AML-193 (cell line): ENCODE measurements at places on chromosomes 5 and 9.

DNA sequence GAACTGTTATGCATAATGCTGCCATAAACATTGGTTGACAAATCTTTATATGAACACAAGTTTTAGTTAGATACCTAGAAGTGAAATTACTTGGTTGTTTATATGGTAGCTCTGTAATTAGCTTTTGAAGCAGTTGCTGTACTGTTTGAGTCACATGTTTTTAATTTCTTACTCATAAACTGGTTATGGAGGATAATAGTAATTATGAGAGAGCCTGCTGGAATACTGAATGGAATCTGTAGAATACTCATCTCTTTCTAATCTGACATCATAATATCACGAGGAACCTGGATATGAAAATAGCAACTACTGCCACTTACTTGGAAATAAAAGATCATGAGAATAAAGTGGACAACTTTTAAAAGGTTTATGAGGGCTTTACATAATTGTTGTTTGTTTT lies 509.2 kb downstream of the CETN3 start:
- no peak for DNase-seq

DNA sequence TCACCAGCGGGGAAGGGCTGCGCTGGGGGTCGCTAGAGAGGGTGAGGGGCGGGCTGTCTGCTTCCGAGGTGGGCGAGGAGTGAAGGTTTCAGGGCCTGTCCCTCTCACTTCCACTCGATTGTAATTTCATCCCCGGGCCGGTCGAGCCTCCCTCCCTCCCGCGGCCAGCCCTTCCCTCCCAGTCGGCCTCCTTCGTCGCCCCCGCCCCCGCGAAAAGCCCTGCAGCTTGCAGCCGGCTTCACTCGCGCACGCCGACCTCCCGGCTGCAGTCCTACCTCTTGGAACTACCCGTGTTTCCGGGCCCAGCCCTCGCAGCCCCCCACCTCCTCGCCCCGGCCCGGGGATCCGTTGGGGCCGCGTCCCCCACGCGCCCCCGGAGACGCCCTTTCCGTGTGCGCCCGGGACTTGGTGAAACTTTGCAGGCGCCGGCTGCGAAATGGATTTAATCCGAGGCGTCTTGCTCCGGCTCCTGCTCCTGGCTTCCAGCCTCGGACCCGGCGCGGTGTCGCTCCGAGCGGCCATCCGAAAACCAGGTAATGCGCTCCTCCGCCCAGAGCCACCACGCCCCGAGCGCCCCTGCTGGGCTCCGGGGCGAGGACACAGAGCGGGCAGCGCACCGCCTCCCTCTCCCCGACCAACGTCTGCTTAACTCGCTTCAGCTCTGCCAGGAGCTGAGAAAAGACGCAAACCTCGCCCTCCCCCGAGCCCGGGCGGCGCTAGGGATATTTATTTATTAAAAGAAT lies at the start of gene EGFLAM:
EGFLAM (plus strand) TSS at position 241 of the 743 bp plus-strand sequence; CDS start at position 437, 196 bp downstream.
- DNase-seq: no peak

GRCh38 chr5:17357504-17357903 lies 140.1 kb downstream of the BASP1 start:
- DNase-seq: no peak

- no peak for DNase-seq
These were observed 15.7 kb downstream of the SQSTM1 start for GRCh38 chr5:179836225-179837019.

- no peak for DNase-seq
These were observed 85.4 kb downstream of the IRX2 start for GRCh38 chr5:2666081-2666480.

DNA sequence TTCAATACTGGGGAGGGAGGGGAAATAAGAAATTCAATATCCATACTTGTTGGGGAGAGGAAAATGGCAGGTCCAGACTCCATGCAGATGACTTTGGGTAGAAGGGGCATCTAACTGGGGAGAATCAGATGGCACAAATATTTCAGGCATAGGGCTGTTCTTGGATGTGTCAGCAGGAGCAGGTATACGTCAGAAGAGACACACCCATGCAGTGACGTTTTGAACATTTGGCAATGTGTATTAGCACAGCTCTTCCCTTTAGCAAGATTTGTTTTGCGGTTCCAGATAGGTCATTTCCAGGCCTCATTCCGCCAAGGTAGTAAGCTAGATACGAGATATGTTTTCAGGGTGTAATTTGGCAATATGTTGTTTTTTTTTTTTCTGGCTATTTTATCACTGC lies 187.2 kb upstream of the CDH10 start:
- no peak for DNase-seq

DNA sequence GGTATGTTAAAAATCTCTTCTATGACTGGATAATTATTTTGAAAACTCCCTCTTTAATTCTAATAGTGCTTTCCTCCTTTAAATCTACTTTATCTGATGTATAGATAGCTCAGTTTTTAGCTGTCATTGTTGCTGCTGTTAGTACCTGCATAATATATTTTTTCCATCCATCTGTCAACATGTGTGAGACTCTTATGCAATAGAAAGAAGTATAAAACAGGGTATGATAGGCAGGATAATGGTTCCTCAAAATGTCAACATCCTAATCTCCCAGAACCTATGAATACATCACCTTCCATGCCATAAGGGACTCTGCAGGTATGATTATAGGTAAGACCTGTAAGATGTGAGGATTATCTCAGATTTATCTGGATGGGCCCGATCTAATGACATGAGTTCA lies 136.9 kb upstream of the LHFPL2 start:
- DNase-seq: no peak

DNA sequence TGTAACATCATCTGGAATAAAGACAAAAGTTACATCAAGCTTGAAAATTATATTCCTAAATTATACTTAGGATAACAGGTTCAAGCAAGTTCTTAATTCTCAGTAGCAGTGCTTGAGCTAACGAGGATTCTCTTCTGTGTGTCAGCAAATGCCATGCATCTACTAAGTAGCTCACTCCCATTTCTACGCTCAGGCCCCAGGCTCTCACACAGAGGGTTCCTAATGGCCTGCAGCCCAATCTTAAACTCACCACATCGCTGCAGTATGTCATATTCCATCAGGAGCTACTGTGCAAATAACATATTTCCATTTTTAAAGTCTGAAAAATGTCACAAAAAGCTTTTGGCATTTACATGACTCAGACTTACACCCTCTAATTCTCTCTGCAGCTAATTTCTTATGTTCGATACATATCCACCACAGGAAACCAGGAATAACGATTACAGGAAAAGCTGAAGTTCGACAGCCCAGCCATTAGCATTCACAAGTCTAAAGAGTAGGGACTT lies 474.8 kb downstream of the EFNA5 start:
- DNase-seq: no peak

GRCh38 chr5:147633173-147633572 lies 123.3 kb upstream of the DPYSL3 start:
- no peak for DNase-seq

- no peak for DNase-seq
These were observed 146.0 kb upstream of the FBXL7 start for GRCh38 chr5:15354021-15354420.

GRCh38 chr9:131965841-131966240 lies 113.8 kb downstream of the MED27 start:
- no peak for DNase-seq

DNA sequence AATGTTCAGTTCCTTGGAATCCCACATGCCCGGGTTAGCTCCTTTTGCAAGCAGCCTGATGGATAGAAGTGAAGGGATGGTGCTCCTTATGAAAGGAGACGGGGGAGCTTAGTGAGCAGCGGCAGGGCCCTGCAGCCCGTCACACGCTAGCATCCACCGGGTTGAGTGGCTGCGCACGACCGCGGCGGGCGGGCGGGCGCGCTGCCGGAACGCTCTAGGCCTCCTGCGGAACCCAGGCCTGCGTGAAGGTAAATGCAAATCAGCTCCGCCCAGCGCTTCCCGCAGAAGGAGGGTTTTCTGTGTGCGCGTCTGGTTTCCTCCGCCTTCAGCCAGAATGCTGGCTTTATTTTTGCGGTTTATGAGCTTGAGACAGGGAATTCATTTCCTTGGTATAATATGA lies 19.8 kb downstream of the IL12B start:
- no peak for DNase-seq

DNA sequence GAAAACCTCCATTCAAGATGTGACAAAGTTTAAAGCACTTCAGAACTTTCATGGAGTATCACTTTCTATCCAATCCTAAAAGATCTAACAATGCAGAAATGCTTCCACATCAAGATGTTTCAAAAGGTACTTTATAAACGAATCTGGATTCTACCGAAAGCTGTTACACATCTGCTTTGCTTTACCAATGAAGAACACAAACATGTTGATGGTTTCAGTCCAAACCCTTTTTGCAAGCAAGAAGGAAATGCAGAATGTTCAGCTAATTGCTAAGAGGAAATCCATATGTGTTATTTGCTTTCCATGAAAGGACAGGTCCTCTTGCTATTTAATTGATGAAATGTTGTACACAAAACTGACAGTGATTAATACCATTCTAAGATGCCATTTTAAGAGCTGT lies 419.6 kb downstream of the EFNA5 start:
- no peak for DNase-seq

DNA sequence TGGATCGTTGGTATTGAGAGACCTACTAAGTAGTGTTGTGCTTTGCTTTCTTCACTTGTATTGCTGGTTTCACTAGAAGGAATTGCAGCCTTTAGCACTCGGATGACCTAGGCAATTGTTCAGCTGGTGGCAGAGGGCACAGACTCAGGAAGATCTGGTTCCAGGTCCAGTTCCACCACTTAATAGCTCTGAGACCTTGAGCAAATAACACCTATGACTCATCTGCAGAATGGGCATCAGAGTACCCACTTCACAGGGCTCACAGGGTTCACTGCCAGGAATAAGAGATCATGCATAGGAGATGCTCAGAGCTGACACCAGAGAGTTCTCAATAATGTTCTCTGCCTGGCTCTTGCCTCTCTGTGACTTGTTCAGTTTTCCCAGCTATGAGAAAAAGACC lies 133.6 kb downstream of the SIL1 start:
- DNase-seq: no peak

DNA sequence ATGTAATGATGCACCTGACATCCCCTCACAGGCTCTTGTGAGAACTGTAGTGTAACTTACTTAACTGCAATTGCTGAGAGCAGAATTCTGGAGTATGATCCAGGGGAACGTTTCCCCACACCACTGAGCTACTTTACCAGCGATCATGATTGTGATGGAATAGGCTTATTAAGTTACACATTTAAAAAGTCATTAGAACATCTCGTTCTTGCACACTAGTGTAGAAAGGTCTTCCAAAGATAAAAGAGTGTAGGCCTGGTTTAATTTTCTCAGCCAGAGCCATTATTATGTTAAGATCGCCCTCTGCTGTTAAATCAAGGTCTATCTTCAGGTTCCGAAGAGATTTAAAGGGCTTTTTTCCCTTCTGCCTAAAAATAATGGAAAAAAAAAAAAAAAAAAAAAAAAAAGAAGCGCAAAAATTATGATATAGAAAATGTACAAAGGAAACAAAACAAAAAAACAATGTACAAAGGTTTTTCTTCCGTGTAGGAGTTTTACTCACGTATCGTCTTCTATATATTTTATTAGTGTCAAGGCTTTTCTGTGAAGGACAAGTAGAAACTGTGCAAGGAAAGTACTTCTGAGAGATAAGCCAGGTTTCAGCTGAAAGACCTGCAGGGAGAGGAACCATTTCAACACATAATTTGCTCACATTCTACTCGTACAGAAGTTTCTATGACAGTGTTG lies 18.6 kb upstream of the MOB3B start:
- DNase-seq: peak; percentile 19

- DNase-seq: no peak
These were observed 182.6 kb upstream of the GLRA1 start for GRCh38 chr5:152107220-152107619.

DNA sequence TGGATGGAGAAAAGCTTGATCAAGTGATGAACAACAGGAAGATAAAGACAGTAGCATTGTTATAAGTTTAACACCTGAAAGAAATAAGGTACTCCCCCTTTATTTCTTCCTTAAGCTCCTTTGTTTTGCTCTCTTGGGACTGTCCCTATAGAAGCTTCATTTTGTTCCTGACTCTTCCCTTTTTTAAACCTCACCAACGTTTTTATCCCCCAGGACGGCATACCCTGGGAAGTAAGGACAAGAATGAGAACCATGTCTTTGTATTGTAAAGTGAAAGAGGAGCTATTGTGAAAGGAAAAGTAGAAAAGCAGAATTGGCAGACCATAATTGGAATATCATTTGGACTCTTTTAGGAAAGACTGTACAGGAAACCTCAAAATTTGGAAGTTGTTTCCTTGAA lies 1368.6 kb upstream of the C9orf72 start:
- no peak for DNase-seq

GRCh38 chr5:38926121-38926520 lies 80.3 kb downstream of the OSMR start:
- no peak for DNase-seq

- DNase-seq: peak; percentile 85
These were observed 67.7 kb upstream of the CCL21 start for GRCh38 chr9:34777666-34778065.

DNA sequence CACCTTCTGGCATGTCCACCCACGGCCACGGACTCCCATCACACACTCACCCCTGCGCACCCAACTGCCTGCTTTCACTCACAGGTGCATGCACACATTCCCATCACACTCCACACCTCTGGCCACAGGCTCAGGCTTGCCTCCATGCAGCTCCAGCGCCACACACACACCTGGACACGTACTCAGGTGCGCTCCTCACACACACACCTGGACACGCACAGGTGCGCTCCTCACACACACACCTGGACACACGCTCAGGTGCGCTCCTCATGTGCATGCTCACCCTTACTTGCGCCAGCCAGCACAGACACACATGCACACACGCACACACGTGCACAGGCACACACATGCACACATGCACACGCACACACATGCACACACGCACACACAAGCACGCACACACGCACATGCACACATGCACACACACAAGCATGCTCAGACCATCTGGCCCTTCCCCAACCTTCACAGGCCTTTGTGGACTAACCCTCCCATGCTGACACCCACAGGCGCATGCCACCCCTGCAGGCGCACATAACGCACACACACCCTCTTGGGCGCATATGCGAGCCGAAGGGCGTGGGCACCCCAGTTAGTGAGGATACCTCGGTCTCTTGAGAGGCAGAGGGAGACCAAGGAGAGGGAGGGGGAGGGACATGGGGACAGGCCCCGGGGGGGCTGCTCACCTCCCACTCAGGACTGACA lies 8.3 kb downstream of the GRIN1 start:
- DNase-seq: no peak

DNA sequence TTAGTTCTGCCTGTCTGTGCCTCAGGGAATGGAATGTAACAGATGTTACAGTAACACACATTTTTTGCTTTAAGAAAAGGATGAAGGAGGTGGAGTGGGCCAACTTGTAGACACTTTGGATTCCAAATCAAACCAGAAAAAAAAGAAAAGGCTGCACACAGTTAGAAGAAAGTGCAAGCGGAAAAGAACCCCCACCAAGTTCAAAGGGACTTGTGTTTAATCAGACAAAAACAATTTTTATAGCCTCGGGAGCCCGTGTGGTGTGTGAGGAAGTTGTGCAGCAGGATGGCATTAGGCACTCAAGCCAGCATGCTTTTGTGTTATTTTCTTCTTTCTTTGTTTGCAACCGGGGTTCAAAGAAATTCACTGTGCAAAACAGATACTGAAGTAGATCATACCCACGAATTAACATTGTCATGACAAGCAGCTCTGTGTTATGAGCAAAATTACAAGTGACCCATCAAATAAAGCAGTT lies 189.5 kb downstream of the SEMA5A start:
- no peak for DNase-seq
